Foreskin keratinocyte (primary cell): ENCODE measurements at places on chromosomes 3 and 15.
A peak's percentile ranks its signal among the peaks of the same experiment; 100 is the strongest.

DNA sequence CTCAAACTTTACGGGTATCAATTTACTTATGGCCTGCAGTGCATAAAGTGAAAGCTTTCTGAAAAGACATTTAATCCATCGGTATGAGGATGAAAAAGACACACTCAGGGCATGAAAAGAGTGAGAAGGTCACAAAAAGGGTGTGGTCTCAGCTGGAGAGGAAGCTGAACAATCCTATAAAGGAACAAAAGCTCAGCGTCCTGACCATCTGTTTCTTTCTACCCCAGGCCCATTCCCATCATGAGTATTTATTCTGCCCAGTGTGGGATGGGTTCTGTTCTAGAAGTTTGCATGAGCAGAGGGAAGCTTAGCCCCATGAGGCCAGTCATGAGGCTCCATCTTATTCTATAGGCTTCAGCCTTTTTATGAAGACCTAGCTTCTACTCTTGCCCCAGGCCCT is 144.6 kb downstream of the LPP start:
- DNase-seq: no peak

GRCh38 chr3:53806182-53807116 is 39.8 kb downstream of the CHDH start:
- DNase-seq: no peak

- DNase-seq: no peak
Observed at GRCh38 chr3:27767000-27767399, 44.9 kb upstream of the EOMES start.

DNA sequence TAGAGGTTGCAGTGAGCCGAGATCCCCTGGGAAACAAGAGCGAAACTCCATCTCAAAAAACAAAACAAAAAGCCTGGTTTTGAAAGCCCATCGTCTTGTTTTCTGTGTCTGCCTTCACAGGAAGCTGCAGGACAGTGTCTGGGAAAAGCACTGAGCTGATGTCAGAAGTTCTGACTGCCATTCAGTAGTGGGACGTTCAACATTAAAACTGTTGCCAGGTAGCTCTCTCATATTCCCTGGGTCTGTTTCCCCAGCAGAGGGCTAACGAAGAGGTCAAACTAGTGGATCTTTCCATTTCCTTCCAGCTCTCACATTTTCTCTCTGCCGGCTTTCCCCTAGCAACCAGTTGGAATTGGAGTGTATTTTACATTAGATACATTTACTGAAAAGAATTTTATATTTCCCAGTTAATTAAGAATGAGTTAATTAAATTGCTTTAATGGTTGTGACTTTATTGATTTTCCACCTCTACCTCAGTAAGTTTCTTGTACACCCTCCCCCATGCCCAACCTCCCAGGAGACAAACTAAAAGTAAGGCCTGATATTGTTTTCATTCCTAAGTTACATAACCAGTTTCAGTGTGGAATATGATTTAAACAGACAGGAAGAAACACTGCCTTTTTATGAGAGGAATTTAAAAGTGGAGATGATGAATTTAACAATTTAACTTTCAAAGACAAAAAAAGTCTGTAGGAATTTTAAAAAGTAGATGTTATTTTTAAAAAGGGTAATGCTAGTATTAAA is 29.9 kb downstream of the RCN2 start:
- DNase-seq: no peak

- no peak for DNase-seq
Observed at GRCh38 chr3:152043620-152044019, 170.2 kb downstream of the SUCNR1 start.

DNA sequence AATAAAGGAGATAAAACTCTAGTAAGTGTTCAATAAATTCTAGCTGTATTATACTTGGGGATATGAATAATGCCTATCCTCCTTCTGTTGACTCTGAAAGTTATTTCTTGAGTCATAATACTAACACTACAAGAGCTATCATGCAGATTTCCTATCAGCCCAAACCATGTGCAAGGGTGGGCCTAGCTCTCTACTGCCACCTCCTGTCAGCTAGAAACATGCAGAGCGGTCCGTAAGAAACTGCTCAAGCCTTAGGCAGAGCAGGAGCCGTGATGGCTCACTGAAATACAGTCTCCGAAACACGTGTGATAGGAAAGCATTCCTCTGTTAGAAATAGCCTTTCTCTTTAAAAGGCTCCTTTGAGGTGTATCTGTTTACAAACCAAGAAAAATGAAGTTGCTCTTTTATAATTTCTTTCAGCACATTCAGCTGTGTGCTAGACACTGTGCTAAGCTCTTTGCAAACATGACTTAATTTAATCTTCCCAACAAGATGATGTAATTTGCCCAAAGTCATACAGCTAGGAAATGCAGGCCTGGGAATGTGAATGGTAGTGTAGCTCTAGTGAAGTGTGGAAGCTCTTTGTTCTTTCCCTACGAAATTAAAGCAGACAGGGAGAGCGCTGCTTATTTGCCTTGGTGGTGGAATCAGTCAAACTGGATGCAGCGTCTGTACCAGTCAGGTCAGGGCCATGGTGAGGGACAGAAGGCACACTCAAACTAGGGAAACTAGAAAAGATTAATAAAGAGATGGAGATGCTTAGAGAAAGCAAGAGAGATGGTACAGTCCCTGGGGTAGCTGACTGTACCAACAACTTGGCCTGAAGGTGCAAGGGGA is 43.1 kb downstream of the MTHFS start:
- DNase-seq: peak; percentile 79

DNA sequence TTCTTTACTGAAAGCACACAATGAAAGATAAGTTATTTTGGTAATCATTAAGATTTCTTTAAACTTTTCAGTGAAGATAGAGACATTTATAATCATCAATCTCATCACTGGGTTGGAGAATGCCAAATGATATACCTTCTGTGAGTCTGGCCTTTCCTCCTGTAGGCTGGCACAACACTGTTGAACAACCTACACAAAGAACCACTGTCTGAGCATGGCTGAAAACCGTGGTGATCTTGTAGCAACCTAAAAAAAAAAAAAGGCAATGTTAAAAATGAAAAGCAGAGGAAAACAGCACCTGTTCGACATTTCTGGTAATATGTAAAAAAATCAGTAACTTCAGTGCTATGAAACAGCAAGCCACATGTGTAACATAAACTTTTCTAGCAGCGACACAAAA is 1.8 kb downstream of the RPS27L start:
- no peak for DNase-seq
